ENCODE measurements at places on chromosomes 12 and 14. TPM values are rescaled to one million over a fixed set of nuclear protein-coding genes. Genes with fewer than 3 reads are reported as not detected.

PTCSC3 gene
- total RNA-seq: not detected

GPHN gene
- total RNA-seq: 13.4 TPM

TAS2R20 gene
- total RNA-seq: 0.65 TPM

DNAJC22 gene
- 9.7 TPM for total RNA-seq
